ENCODE measurements at places on chromosomes 6 and 20.

GRCh38 chr20:61775423-61775822, 290.3 kb downstream of the TAF4 start:
- no peak for DNase-seq

DNA sequence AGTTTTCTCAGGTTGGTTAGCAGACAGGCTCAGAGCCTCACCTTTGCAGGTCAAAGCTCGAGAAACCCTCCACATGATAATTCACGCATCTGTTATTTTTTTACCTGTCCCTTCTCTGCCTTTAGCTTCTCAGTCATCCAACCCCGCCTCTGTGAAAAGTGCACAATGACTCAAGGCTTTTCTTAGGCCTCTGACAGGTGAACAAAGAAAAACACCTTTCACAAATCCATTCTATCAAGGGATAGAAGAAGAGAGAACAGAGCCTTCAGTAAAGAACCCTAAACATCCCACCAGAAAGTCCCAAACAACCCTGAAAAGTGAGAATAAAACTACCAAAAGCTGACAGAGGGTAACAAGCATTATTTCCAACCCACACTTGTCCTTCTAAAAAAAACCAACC, 178.2 kb downstream of the GJA10 start:
- DNase-seq: no peak

GRCh38 chr6:108365478-108365877, 70.6 kb downstream of the AFG1L start:
- peak; percentile 3 for DNase-seq

DNA sequence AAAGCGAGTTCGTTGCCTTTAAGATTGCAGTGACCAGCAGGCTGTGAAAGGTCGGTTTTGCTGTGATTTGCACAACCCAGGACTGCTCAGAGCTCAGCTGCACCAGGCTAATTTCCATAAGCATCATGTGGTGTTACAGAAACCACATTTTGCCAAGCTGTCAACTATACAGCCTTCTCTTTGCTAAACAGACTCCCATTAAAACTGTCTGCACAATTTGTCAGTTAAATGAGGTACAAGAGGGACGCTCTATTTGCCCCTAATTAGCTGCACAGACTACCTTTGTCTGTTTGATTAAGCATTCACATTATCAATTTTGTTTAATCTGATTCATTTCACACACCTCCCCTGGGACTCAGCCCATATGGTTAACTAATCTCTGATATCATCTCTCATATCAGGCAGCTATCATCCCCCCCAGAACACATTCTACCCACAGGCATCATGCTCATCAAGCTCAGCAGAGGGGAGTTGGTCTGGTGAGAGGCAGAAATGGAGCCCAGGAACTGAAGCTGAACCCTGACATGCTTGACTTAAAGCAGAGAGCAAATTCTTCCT, 62.1 kb downstream of the OLIG3 start:
- no peak for DNase-seq

DNA sequence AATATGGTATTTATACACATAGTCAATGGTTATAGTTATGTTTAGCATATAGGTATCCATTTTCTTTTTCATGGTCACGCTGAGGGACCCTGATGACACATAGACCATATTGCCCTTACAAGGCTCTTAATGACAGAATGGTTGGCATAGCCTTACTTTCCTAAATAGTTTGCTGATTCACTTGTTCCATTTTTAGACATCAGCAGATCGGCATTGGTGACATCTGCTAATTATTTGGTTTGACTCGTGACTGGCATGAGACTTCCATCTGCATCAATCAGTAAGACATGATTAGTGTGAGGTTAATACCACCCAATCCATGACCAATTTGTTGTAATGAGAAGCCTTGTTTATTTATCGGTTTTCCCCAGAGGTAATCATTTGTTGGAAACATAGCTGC, 309.7 kb downstream of the ALDH8A1 start:
- DNase-seq: no peak

GRCh38 chr6:18439581-18439980, 52.4 kb downstream of the RNF144B start:
- DNase-seq: no peak
